ENCODE measurements at places on chromosomes 7 and 10. TPM values are rescaled to one million over a fixed set of nuclear protein-coding genes. Genes with fewer than 3 reads are reported as not detected.
A peak's percentile ranks its signal among the peaks of the same experiment; 100 is the strongest.

- DNase-seq = peak; percentile 13
Measured at GRCh38 chr10:68231106-68231816, 652 bp downstream of the ATOH7 start.

SOSTDC1 gene
- not detected for polyA plus RNA-seq

DNA sequence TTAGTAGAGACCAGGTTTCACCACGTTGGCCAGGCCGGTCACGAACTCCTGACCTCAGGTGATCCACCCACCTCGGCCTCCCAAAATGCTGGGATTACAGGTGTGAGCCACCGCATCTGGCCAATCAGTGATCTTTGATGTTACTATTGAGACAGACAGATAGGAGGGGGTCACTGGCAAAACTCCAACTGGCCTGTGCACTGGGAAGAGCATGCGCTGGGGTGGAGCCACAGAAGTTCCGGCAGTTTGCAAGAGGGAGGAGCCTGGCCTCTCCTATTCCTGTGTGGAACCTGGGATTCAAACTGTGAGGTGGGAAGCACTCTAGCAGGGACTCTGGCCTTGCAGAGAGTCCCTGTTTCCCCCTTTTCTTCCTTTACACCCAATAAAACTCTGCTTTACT, 60.7 kb downstream of the NEBL start:
- no peak for DNase-seq

- no peak for DNase-seq
Measured at GRCh38 chr10:132363921-132364593, 32.1 kb downstream of the LRRC27 start.

- DNase-seq = no peak
Measured at GRCh38 chr7:111438369-111439289, 123.7 kb downstream of the IMMP2L start.

DNA sequence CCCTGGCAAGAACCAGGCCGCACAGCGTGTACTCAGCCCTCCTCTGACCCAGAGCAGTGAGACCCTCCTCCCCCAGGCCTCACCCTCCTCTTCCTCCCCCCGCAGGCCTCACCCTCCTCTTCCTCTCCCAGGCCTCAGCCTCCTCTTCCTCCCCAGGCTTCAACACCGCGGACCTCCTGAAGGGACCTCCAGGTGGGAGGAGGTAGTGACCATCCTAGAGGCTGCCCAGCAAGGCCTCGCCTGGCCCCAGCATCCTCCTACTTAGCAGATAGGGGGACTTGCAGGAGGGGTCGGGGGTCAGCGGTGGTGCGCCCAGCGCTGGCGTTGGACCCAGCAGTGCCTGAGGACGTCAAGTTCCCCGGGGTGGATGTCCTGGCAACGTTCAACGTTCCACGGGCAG, 270.8 kb downstream of the ELFN1 start:
- DNase-seq = no peak

CYP3A7 gene
- polyA plus RNA-seq = 0.08 TPM

ZNF727 gene
- polyA plus RNA-seq = not detected

- no peak for DNase-seq
Measured at GRCh38 chr10:10658172-10658785, 359.4 kb upstream of the CELF2 start.

DNA sequence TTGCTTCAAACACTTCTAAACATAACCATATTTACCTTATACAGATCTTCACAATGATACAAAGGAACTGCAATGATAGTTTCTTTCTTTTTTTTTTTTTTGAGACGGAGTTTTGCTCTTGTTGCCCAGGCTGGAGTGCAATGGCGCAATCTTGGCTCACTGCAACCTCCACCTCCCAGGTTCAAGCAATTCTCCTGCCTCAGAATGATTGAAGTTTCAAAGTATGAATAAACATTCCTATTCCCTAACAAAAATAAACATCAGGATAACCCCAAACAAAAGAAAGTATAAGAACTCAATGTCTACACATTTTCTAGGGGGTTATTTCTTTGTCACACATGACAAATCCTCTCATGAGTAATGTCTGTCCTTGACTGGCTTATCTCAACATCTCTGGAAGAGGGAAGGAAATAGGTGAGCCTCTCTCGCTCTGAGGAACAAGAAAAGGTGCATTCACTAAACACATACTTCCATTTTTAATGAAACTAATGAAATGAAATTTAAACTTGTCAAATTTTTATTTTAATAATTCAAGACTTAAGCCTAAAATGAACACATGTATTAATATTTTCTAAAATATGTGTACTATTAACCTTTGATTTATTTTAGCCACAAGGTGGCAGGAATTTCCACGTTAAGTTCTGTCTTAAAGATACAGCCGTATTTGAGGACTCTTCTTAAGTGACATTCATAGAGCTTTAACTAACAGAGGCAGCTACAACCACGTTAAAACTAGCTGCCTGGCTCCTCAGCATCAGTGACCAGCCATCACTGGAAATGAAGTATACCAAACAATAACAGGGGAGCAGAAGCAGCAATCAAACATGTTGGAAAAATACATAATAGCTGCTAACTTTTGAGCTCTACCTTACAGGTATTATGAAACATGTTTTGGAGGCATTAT, 58.3 kb downstream of the MALSU1 start:
- DNase-seq = no peak

GRM8 gene
- not detected for polyA plus RNA-seq

ARHGAP22 gene
- polyA plus RNA-seq = not detected
